Esophagus squamous epithelium (tissue), 5 donors: ENCODE measurements at places on chromosomes 12 and 14.

DNA sequence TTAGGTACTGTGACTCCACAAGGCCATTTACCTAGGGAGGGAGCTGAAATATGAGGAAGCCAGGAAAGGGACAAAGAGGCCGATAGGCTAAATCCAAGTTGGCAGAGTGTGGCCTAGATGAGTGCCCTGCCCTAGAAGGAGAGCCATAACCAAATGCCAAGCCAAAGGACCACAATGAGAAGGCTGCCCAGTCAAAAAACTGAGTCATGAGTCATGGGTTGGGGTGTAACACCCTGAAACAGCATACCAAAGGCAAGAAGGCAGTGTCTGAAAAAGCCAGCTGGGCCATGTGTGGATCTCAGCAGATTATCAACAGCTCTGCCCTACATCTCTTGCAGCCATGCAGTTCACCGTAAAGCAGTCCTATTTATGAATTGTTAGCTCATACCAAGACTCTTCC is 171.7 kb downstream of the PHLDA1 start:
- no peak for DNase-seq

- DNase-seq, result no peak
These were observed 123.7 kb downstream of the SLC25A21 start for GRCh38 chr14:37048666-37049071.

DNA sequence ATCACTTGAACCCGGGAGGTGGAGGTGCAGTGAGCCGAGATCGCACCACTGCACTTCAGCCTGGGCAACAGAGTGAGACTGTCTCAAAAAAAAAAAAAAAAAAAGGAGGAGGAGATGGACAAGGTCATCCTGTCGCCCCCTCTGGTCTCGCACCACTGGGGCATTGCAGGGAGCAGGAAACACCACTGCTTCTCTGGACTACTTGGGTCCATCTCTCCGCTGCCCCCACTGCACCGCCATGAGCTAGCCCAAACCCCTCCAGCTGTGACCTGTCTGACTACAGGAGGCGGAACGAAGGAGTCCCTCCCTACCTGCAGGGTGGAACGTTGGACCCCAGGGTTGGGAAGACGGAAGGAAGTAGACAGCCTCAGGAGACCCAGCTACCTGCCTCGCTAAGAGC is 18.2 kb upstream of the FAM222A start:
- no peak for DNase-seq

DNA sequence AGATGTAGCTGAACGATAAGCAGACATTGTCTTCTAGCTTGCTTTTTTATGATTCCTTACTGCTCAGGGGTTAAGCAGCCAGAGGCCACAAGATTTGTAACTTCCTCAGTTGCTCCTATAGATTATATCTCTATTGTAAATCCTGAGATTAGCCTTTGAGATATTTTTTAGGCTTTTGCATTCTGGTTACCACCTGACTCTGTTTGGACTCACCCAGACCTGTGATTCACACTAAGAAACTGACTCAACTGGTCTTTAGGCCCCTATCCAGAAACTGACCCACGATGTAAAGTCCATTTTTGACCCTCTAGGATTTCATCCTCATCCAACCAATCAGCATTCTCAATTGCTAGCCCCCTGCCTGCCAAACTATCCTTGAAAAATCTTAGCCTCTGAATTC is 194.4 kb downstream of the RASSF9 start:
- DNase-seq, result no peak

GRCh38 chr12:108342985-108343384 is 3.9 kb upstream of the CMKLR1 start:
- no peak for DNase-seq

- no peak for DNase-seq
These were observed 64.4 kb downstream of the SERPINA3 start for GRCh38 chr14:94676495-94677185.
